ENCODE measurements at places on chromosomes 13 and 19.

GRCh38 chr13:61040181-61040580, 375.5 kb downstream of the PCDH20 start:
- DNase-seq: no peak

DNA sequence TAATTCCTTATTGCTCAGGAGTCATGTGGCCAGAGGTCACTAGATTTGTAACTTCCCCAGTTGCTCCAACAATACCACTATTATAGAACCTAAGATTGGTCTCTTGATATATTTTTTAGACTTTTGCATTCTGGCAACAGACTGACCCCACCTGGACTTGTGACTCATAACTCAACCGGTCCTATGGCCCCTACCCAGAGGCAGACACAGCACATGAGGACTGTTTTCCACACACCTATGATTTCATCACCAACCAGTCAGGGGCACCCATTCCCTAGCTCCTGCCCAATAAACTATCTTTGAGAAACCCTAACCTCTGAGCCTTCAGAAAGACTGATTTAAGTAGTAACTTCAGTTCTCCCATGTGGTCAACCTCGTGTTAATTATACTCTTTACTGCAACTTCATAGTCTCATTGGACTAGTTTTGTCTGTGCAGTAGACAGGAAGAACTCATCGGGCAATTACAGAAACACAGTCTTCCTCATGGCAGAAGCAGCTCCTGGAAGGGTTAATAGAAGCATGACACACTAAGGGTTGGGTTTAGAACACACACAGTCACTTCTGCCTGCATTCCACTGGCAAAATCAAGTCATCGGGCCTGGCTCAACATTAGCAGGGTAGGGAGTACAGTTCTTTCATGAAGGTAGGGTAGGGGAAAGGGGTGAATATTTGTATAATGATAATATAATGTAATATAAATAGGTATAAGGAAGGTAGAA, 251.8 kb downstream of the UQCRFS1 start:
- no peak for DNase-seq

DNA sequence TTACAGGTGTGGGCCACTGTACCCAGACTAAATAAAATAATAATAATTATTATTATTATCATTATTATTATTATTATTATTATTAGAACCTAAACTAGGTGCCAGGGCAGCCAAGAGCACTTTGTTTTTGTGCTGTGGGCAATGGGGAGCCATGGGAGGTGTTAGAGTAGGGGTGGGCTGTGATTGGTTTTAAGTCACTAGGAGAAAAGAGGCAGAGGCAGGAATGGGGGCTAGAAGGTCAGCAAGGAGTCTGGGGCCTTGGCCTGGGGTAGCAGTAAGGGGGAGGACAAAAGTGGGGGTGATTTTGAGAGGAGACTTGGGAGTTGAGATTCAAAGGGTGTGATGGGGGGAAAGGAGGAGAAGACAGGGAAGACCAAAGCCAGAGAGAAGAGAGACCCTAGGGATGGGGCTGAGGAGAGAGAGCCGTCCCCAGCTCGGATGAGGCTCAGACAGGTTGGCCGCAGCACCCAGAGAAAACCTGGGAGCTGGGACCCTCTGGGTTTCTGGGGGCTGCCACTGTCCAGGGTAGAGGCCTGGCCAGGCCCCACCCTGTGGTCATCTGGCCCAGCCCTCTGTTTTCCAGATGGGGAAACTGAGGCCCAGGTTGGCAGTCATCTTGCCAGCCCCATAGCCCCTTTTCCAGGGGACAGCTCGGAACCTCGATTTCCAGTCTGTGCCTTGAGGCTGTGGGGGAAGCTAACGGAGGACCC, 17.8 kb upstream of the BTBD2 start:
- no peak for DNase-seq

GRCh38 chr13:26721251-26722121, 39.1 kb downstream of the GPR12 start:
- DNase-seq: peak; percentile 13

GRCh38 chr19:13091400-13092157, 11.1 kb downstream of the LYL1 start:
- DNase-seq: no peak

- peak; percentile 70 for DNase-seq
Observed at GRCh38 chr19:41575998-41576397, at the start of gene CEACAM21. Gene CEACAM21, plus strand, starts transcription at chr19:41576166. Its CDS starts 109 bp downstream, at chr19:41576275.

GRCh38 chr19:13727798-13728197, 36.5 kb upstream of the MRI1 start:
- no peak for DNase-seq

GRCh38 chr19:8308891-8309291, 733 bp upstream of the CD320 start:
- DNase-seq: no peak

Measured in CD4-positive, alpha-beta T cell treated with Interferon gamma for 1 hour (primary cell).